ENCODE measurements at places on chromosomes 12 and 14.

DNA sequence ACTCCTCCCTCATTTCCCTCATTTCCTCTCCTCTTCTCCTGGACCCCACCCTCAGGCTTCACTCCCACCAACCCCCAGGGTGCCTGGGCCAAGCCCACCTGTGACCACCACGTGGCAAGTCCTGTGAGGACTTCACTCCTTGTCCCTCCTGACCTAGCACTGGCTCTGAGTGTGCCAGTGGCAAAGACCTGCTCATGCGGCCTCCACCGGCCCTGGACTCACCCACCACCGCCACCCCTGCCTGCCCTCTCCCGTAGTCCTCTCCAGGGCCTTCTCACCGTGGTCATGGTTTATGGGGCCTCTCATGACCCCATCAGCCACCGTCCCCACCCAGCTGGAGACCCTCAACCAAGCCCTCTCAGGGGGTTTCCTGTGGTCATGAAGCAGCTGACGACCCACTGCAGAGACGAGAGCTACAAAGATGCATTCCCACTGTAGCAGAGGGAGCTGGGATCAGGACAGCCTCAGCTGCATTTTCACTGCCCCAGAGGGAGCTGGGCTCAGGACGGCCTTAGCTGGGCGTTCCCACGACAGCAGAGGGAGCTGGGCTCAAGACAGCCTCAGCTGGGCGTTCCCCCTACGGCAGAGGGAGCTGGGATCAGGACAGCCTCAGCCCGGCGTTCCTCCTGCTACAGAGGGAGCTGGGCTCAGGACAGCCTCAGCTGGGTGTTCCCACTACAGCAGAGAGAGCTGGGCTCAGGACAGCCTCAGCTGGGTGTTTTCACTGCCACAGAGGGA is 3.2 kb upstream of the C14orf180 start:
- DNase-seq, result no peak

DNA sequence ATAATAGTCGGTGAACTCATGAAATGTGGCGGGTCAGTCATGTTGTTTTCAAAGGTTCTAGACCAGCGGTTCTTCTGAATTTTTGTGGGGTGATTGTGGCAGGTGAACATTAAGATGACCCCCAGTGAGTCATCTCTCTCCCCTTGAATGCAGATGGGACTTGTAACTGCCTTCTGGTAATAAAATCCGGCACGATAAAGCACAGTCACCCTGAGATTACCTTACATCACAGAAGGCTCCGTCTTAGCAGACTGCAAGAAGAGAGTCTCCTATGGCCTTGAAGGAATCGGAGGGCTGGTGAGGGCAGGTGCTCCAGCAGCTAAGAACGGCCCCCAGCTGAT is 189.6 kb downstream of the FOXN3 start:
- no peak for DNase-seq

DNA sequence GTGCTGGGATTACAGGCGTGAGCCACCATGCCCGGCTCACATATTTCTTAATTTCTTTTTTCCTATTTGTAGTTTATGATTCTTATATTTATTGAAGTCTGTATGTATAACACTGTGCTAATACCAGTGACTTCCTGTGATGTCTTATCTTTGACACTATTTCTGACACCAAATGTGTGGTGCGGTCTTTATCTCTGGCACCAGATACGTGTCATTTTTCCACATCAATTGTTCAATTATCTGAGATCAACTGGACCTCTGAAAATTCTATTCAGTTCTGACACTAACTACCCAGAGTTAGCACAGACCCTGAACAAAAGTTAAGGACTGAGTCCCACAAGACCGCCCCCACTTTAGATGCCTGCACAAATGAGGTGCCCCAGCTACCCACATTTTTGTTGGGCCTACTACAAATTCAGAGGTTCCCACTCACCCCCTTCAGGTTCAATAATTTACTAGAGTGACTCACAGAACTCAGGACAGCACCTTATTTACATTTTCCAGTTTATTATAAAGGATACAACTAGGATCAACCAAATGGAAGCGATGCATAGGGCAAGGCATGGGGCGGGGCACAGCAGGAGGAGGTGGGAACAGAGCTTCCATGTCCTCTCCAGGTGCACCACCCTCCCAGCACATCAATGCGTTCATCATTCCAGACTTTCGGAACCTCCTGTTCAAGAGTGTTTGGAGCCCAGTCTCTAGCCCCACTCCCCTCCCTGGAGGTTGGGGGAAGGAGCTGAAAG is 11.6 kb upstream of the SRSF9 start:
- DNase-seq, result no peak

GRCh38 chr12:55828357-55828756 is 1.0 kb downstream of the DNAJC14 start:
- DNase-seq, result no peak

- no peak for DNase-seq
These were observed 37.9 kb upstream of the GNG2 start for GRCh38 chr14:51822499-51822898.

DNA sequence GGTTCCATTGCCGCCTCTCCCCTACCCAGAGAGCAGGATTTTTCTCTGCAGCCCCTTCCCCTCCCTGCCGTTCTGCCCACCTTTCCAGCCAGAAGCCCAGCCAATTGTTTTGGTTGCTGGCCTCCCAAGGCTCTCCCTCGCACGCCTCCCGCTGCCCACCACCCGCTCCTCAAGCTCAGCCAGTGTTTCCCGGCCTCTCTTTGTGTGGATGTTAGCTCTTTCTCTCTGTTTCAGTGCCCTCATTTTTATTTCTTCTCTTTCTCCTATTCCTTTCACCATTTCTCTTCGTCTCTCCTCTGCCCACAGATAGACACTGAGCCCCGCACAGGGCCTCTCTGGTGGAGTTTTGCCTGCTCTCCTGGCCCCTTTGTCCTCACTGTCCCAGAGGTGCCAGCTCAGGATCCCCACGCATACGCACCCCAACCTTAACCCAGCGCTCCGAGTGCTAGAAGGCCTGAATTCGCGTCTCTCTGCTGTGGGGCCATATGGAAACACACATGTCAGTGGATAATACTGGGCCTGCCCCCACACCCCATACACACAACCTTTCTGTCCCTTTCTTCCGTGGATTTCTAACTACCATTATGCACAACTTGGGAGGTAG is 54.9 kb downstream of the SMUG1 start:
- DNase-seq, result no peak

- DNase-seq, result no peak
These were observed 10.2 kb downstream of the TBX5 start for GRCh38 chr12:114395755-114396152.

- no peak for DNase-seq
These were observed 60.4 kb downstream of the TMTC3 start for GRCh38 chr12:88202500-88202899.

DNA sequence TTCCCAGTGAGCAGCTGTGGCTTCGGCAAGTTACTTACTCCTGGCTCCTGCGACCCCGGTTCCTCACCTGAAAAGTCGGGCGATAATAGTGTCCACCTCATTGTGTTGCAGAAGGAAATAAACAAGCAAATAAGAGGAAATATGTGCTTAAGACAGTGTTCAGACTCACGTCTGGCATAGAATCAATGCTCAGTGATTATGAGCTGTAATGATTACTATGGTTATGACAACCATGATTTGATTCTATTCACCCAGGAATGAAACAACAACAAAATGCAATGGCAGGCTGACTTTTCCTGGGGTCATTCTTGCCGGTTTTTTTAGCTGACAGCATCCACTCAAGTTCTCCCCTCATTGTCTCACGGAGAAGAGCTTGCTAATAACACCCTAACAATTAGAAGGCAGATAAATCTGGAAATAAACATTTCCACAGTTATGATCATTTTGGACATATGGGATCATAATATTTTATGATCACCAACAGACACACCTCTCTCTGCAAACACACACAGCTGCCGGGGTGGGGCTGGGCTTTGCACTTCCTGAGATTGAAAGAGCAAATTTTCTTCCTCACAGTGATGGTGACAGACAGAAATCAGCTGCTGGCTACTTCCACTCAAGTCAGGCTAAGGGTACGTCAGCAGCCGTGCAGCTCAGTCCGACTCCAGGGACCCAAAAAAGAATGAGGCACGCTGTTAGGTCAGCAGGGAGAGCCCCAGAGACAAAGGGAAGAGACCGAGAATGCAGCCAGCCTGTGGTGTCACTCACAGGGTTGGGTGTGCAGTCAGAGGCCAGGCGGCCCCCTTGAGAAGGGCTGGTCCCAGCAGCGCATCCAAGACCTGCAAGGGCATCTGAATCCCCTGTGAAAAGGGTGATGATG is 158.0 kb downstream of the RIMBP2 start:
- DNase-seq, result no peak

- no peak for DNase-seq
These were observed 107.5 kb downstream of the GPATCH2L start for GRCh38 chr14:76259029-76259735.

GRCh38 chr14:60506462-60506984 is 2.4 kb upstream of the SIX6 start:
- DNase-seq, result no peak

DNA sequence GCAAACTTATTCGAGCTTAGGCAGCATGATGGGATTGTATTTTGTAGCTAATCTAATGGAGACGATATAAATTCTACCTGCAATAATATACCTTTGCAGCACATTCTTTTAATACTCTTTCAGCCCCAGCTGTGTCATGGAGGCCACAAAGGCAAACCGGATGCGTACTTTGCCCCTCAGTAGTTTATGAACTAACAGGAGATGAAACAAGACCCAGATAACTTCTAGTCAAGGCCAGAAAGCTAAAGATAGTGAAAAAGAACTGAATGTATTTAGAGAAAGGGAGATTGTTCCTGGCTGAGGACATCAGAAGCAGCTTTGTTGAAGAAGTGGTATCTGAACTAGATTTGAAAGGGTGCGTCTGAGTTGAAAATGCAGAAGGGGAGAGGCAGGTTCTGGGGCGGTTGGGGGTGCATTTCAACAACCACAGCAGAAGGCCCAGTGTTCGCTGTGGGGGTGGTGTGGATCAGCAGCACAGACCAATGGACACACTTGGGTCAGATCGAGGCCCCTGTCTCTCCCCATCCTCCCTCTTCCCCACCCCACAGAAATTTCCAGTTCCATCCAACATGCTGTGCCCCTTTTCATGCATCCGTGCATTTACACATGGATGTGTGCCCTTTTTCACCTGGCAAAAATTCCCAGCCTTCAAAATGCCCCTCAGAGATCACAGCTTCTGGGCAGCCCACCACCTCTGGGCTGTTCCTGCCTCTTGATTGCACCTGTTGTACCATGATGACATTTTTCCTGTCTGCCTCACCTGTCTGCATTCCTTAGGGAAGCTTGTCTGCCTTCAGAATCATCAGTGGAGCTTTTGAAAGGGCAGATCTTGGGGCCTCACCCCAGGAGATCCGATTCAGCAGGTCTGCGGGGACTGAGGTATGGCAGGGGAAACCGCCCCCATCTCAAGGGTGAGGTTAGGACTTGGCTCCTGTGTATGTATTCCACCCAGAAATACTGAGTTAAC is 2.2 kb downstream of the ZNF839 start:
- no peak for DNase-seq

GRCh38 chr12:79203058-79203647 is 338.6 kb downstream of the SYT1 start:
- no peak for DNase-seq

- DNase-seq, result peak; percentile 6
These were observed 19.0 kb downstream of the CORO1C start for GRCh38 chr12:108712165-108712924.

DNA sequence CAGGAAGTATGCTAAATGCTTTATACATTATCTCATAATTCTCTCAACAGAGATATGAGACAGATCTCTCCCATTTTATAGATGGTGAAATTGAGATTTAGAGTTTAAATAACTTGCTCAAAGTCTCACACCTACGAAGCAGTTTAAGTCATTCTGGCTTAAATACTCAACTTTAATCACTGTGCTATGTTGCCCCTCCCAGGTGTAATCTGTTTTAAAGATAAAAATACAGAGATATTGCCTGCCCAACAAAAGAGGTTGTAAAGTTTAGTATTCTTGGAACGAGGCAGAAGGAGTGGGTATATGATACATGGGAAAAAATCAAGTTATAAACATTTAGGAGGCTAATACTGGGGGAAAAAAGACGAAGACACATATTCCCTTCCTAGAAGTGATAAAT is 156.8 kb upstream of the LRIG3 start:
- DNase-seq, result no peak

DNA sequence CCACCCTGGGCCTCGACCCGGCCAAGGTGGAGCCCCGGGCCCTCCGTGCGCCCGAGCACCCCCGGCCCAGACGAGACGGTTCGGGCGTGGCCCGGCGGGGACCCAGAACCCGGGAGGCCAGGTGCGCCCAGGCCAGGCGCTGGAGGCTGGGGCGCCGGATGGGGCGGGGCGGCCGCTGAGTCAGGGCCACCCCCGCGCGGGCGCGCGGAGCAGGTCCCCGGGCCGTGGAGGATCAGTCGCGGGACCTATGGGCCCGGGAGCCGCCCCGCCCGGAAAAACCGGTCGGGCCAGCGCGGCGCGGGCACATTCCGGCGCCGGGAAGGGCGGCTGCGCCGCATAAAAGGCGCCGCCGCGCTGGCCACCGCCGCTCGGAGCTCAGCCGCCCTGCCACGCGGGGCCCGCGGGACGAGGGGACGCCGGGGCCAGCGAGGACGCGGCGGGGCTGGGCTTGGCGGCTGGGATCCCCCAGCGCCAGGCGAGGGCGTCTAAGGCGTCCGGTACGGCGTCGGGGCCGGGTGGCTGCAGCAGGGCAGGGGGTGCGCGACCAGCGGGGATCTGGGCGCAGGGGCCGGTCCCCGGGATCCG is 21.5 kb upstream of the KIF26A start:
- no peak for DNase-seq

GRCh38 chr12:1820896-1821291 is 529 bp downstream of the LRTM2 start:
- no peak for DNase-seq

- no peak for DNase-seq
These were observed 8.5 kb upstream of the LTBP2 start for GRCh38 chr14:74620497-74620921.

DNA sequence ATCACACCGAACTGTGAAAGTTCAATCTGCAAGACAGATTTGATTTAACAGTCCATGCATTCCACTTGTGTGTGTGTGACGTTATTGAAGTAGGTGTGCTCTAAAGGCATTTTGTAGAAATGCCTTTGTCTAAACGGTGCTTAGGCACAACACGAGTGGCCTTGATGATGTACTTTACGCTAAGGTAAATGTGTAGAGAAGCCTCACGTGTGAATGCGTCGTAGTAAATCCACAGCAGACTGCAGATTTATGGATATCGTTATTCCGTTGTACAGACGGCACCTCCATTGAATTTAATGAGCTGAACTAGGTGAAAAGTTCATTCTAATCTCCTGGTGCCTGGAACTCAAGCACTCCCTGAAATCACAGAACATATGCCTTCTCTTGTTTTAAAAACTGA is 202.8 kb upstream of the STXBP6 start:
- no peak for DNase-seq

GRCh38 chr12:11821386-11822080 is 172.1 kb downstream of the ETV6 start:
- DNase-seq, result no peak

GRCh38 chr14:90297876-90298629 is 33.7 kb downstream of the NRDE2 start:
- no peak for DNase-seq
